ENCODE measurements at places on chromosomes 5 and 9. TPM values are rescaled to one million over a fixed set of nuclear protein-coding genes. Genes with fewer than 3 reads are reported as not detected.

GRCh38 chr5:127872494-127872893 lies 169.3 kb downstream of the CCDC192 start:
- no peak for DNase-seq

- DNase-seq, result no peak
Observed at GRCh38 chr5:10539687-10539998, 24.2 kb upstream of the ANKRD33B start.

- DNase-seq, result no peak
Observed at GRCh38 chr5:15521381-15522186, 21.6 kb downstream of the FBXL7 start.

- DNase-seq, result no peak
Observed at GRCh38 chr5:395156-395920, 47.6 kb upstream of the EXOC3 start.

DNA sequence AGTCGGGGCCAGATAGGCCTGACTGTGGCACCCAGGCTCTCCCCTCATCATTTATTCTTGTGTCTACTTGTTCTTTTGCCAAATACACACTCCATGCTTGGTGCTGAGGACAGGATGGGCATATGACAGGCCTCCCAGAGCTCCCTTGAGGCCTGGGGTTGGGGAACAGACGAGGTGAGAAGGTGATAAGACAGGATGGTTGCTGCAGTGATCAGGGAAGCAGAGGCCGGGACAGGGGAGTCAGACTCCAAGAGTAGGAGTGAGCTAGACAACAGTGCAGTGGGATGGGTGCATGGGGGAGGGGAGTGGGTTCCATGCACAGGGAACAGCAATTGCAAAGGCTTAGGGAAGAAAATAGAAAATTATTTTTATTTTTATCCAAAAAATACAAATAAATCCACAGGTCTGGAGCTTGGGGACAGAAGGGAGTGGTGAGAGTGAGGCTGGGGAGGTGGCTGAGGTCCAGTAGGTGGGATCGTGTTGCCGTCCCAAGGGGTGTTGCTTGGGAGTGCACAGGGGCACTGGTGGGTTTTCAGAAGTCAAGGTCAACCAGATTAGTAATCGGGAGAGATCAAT lies 3.4 kb upstream of the AMBP start:
- no peak for DNase-seq

- DNase-seq, result no peak
Observed at GRCh38 chr9:127295005-127295404, 30.4 kb downstream of the GARNL3 start.

DNA sequence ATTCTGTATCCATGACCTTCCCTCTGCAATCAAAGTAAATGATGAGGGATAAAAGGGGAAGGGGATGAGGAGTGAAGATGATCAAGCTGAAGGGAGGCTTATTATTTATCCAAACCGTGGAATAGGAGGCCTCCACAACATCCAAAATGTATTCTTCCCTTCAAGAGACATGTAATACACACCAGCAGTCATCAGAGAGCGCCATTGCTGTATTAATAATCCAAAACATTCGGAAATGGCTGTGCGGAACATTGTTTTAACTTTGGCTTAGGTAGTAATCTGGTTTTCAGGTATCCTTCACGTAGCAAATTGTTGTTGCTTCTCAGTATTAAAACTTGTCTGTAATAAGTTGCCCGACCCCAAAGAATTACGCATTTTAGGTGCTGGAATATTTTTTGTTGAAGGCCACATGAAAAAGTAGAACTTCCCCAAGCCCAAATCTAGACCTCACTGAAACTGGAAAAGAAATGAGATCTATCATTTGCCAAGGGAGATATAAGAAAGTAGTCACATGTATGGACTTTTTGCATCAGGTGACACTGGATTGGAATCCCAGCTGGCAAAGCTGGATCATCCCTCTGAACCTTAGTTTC lies 2.6 kb upstream of the BOD1 start:
- DNase-seq, result no peak

DNA sequence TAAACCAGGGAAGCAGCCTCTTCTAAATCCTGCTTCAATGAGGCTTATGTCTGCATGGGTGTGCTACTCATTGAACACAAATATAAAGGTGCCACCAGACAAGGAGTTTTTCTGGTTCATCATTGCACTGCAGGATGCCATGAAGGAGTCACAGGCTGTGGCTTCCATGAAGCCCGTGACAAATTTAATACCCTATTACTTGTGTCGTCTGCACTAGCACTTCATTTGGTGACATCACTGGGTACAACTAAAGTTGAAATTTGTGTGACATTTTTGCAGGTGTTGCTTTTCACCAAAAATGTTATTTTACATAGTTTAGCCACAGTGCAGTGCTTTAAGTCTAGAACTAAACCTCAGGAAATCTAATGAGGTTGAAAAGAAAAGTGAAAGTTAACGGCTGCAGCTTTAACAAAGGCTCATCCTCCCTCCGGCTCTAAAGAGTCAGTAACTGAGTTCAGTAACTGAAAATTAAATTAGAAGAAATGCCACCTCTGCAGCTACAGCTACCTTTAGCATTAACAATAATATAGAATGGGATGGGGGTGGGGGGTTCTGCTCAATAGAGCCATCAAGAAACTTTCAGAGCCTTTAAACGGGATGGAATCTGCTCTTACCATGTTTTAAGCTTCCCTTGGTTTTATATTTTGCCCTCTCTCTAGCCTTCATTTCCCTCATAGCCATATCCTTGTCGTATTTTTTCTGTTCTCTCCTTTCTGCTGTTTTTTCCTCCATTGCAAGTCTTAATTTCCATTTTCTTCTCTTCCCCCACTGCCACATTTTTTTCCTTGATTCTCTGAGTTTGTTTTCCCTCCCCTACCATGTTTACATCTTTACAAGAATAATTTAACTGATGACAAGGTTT lies 233.8 kb upstream of the TMEM161B start:
- DNase-seq, result no peak

DNA sequence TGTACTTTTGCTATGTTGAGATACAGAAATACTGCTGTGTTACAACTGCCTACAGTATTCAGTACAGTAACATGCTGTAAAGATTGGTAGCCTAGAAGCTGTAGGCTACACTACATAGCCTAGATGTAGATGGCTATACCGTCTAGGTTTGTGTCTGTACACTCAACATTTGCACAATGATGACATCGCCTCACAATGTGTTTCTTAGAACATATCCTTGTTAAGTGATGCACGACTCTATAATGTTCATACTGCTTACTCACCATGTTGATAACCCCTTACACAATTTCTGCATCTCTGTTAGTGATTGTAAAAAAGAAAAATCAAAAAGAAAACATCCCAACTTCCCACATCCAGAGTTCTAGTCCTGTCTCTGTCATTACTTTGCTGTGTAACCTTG lies 450.0 kb downstream of the CCDC171 start:
- DNase-seq, result no peak

- no peak for DNase-seq
Observed at GRCh38 chr5:11126844-11127243, 365.8 kb upstream of the DAP start.

DNA sequence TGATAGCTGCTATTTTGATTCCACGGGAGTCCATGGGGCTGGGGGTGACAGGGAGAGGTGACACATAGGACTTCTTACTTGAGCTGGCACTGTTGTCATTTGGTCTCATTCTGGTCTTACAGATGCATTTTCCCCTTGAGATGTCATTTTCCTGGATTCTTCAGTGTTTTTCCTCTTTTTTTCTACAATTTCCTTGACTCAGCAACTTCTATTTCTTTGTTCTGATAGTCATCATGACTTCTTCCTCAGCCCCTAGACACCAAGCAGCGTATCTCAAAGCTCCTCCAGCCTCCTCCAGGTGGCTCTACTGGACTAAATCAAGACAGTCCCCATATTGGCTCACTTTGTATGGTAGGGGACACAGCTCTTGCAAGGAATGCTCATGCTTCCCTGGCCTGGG lies 16.5 kb downstream of the LVRN start:
- no peak for DNase-seq

DNA sequence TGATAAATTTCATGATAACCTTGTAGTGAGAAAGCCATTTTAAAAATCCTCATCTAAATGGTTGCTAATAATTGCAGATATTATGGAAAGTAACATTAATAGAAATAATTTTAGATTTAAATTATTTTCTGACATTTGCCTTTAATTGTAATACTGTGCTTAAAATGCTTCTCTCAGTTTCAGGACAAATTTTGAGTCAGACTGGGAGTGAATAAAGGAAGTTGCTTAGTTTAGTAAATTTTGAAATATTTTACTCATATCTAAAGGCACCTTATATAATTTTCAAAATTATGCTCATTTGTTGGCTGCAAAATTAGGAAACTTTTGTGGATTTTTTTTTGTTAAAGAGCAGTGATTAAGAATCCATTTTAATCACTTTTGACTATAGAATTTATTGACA lies 93.8 kb downstream of the CSNK1G3 start:
- no peak for DNase-seq

Gene TNIP1
- polyA plus RNA-seq, result 71.5 TPM

Gene C9
- polyA plus RNA-seq, result not detected

Gene PSAT1
- 1.9 TPM for polyA plus RNA-seq

Gene CD274
- polyA plus RNA-seq, result 4.9 TPM

Gene ADAMTS12
- polyA plus RNA-seq, result 0.54 TPM

Gene FAT2
- under 0.01 TPM for polyA plus RNA-seq

Gene EFNA5
- polyA plus RNA-seq, result 4.5 TPM

Gene CAMK4
- 0.25 TPM for polyA plus RNA-seq

Gene SLC34A1
- polyA plus RNA-seq, result not detected

Gene PCDHGC3
- polyA plus RNA-seq, result 35.5 TPM

All from right cardiac atrium (tissue), 5 donors.